ENCODE measurements at places on chromosomes 6 and 20.

DNA sequence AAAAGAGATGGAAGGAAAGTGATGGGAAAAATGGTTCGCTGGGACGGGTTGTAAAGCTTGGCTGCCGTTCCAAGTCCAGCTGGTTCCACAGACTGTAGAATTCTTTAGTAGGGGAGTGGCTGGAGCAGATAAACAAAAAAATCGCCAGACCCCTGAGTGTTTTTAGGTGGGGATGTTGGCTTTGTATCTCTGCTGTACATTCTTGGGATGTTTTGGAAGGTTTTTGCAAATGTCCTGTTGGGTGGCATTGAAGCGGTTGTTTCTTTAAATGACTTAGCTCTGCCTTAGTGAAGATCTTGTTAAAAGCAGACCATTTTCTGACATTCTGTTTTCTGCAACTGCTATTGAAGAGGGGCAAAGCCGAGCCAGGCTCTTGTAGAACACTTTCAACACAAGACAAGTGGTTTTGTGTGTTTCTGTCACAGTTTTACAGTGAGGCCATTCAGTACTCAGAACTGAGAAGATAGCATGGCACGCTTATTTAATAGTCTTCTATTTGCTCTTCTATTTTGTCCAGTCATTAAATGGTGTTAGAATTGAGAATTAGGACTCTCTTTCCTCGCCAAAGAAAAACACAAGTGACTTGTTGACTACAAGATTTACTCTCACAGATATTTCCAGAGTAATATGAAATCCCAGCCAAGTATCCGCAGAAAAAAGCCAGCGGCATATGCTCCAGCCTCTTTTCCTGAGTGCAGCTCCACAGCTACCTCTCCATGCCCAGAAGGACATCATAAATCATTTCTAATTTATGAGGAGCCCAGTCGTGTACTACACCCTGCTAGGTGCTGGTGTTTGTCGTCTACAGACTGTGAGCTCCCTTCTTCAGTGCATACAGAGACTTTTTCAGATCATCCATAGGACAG is 65.8 kb downstream of the PHACTR2 start:
- no peak for DNase-seq

GRCh38 chr6:4802312-4802935 is 26.2 kb downstream of the CDYL start:
- DNase-seq: no peak

- peak; percentile 52 for DNase-seq
These were observed 3.1 kb upstream of the HECA start for GRCh38 chr6:139131736-139132280.

DNA sequence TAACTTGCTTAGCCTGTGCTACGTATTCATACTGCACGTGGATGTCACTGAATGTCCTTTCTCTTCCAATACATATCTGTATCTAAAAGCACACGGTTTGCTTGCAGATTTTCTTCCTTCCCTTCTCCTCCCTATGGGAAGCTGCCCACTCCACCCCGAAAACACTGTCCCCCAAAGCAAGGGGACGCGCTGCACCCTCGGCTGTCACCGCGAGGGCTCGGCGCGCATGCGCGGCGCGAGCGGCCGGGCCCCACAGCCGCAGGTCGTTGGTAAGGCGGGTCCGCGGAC is 659 bp downstream of the TMX4 start:
- DNase-seq: peak; percentile 58

GRCh38 chr20:22921595-22922421 is 113.3 kb upstream of the SSTR4 start:
- peak; percentile 81 for DNase-seq

DNA sequence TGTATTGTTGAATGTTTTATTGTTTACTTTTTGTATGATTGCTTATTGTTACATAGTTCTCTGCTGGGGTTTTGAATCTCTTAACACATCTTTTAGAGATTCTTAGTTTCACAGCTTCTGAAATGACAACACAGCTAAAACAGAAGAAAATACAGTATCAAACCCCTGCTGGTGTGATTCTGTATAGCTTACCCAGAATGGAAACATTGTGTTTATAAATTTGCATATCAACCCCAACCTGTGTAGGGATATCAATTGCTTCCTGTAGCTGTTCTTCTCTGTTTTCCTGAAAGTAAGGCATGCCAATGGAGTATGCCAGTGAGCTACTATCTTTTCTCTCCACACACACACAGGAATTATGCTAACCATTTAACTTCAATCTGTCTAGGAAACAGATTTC is 64.3 kb upstream of the ID4 start:
- no peak for DNase-seq

GRCh38 chr6:151753581-151753980 is 53.9 kb upstream of the ESR1 start:
- no peak for DNase-seq

GRCh38 chr6:152404936-152405595 is 232.1 kb downstream of the SYNE1 start:
- no peak for DNase-seq

GRCh38 chr6:101443315-101443714 is 49.8 kb downstream of the GRIK2 start:
- no peak for DNase-seq

DNA sequence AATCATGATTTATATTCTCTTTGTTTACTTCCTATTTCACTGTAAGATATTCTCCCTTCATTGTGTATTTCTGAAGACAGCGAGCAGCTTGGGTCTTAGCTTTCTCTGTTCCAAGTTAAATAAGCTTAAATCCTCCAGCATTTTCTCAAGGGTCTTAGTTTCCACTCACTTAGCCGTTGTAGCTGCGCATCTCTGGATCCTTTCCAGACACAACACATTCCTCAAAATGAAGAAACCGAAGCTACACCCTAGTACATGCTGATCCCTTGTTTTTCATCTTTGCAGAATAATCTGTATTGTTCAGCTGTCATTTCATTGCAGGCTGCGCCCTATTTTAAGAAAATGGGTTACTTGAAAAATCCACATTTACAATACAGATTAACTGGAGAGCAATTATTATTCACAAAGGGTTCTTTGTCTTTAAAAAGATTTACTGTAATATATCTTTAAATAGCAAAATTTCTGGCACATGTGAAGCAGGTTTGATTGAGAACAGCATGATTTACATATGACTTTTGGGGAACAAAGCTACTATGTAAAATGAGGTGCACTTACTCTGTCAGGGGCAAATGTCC is 375.8 kb downstream of the QKI start:
- DNase-seq: no peak

DNA sequence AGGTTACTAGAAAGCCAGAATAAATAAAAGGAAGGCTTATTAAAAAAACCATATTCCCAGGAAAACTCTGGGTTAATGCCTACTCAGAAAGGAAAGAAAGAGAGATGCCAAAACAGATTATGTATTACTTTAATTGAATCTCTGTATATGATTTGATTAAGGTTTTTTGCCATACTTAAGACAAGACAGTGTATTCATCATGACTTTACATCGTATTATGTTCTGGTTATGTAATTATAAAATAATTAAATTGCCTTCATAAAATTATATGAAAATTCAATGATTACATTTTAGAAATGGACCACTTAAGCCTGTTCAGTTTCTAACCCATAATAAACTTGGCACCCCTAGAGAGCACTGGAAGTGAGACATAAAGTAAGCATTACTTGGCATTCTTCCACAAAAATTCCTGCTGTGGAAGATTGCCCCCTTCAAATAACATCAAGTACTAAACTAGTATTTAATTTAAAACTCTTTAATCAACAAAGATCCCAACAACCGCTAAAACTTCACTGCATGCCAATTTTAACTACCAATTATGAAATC is 20.8 kb upstream of the IBTK start:
- DNase-seq: no peak

- no peak for DNase-seq
These were observed 3.0 kb downstream of the WFDC5 start for GRCh38 chr20:45111799-45112471.

GRCh38 chr20:40545478-40545877 is 143.6 kb downstream of the MAFB start:
- no peak for DNase-seq

DNA sequence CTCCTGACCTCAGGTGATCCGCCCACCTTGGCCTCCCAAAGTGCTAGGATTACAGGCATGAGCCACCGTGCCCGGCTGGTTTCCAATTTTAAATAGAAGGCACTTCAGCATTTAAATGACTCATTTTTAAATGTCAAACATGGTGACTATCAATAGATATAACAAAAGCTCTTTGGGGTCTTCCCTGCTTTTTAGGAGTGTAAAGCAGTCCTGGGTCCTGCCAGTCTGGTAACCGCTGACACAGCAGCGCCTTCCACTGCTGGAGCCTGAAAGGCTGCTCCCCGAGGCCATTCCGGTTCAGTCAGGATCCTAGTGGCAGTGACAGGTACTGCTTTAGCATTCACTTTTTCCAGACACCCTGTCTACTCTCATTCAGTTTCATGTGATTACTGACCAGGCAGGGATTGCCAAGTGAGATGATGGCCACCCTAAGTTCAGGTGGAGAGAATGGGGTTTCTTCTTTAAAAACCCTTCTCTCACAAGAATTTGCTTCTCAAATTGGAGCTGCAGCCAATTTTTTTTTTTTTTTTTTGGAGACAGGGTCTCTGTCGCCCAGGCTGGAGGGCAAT is 5.1 kb downstream of the DIDO1 start:
- DNase-seq: peak; percentile 62

DNA sequence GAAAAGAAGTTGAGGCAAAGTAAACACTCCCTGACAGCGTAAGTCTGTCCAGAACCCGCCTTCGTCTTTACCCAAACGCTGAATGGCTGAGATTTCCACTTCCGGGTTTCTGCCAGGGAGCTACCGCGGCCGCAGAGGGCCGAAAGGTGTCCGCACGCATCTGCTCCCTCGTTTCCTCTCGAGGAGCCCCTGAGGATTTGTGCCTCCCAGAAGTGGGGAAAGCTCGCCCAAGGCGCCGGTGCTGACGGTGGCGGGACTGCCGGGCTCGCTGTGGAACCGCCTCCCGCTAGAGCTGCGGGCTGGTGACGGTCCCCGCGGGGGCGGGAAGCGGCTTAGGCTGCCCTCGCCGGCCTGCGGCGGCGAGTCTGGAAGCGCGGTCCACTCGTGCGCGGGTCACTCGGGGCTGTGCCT is 1760.2 kb upstream of the DEFB115 start:
- peak; percentile 0 for DNase-seq

DNA sequence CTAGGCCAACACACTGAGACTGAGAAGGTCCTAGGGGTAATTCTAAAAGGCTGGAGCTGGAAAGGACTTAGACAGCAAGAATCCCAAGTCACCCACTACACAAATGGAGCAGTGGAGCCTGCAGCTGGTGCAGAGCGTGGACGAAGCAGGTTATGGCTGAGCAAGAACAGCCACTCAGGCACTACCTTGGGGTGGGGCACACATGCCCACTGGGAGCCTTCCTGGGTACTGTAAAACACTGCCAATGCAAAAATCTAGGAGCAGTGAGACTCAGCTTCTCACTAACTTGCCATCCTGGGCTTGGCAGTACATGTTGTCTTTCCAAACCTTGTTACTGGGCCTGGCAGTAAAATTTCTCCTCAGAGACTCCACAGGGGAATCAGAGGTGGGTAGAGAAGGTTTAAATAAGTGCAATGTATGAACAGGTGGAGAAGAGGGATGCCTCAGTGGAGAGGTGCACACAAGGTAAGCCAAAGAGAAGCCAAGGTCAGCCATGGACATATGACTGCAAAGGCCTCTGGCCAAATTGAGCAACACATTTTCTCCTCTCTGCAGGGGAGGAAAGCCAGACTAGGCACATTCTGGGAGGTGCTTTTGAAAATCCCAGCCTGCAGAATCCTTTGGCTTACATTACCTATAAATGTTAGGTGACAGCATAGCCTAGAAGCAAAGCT is 105.6 kb downstream of the TNFRSF21 start:
- no peak for DNase-seq

DNA sequence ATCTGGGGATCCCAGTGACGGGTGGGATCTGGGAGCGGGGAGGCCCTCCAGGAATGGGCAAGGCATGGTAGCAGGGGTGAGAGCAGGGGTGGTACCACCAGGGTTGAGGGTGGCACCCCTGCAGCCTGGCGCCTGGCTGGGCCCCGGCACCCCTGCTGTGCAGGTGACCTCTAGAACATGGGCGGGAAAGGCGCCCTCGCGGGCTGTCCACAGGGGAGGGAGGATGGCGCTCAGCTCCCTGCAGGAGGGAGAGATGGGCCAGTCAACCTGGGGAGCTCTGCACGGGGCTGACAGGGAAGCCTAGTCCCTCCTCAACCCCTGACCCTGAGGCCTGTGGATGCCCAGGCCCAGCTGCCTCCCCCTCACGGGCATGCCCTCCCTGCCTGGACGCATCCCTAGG is 61.6 kb upstream of the SLCO4A1 start:
- DNase-seq: no peak

DNA sequence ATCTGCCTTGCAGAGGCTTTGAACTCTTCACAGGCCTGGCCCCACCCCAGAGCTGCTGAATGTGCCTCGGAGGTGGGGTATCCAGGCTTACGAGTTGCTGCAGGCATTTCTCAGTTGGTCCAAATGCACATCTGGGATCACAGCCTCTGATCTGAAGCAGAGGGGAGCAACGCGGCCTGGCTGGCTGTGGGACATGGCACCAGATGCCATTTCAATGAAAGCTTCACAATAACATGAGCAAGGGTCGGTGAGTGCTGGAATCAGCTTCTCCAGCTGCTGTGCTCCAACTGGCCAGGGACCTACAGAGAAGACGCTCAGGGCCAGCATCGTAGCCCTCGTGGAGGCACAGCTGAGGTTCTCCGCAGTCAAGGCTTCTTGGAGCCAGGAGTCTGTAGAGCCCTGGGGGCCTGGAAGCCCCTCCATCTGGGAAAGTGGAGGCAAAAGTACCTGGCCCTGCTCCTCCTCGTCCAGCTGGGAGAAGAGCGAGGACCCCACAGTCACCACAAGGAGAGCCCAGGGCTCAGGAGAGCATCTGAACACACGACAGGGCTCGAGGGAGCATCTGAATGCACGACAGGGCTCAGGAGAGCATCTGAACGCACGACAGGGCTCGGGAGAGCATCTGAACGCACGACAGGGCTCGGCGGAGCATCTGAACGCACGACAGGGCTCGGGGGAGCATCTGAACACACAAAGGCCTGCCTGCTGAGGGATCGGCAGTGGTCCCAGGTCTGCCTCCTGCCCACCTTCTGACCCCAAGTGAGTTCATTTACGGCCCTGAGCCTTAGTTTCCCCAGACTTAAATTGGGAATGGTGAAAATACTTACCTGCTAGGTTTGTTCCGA is 165.2 kb downstream of the DLL1 start:
- DNase-seq: no peak

- peak; percentile 34 for DNase-seq
These were observed at the start of gene BEND3 for GRCh38 chr6:107114926-107115694. Gene BEND3 (minus strand): TSS chr6:107115515. CDS start chr6:107099285, 16,230 bp downstream.

DNA sequence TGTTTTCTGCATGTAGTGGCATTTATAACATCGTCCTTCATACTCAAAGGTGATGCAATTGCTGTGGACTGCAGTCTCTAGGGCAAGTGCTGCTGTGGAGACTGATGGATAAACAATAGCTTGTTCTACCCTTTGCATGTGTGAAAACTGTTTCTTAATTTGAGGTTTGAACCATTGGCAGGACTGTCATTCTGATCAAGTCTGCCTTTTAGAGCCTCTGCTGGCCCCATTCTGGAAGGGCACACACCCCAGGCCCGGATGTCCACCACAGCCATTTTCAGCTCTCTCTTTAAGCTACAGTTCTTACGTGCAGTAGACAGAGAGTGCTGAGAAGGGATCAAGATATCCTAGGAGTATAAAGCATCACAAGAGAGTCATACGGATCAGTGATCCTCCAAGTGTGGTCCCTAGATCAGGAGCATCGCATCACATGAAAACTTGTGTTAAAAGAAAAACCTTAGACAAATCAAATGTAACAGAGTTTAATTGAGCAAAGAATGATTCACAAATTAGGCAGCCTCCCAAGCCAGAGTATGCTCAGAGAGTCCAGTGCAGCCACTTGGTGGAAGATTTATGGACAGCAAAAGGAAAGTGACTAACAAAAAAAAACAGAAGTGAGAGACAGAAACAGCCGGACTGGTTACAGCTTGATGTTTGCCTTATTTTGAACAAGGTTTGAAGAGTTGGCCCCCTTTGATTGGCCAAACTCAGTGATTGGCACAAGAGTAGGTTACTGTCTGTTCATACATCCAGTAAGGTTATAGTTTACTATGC is 52.0 kb downstream of the FRK start:
- no peak for DNase-seq
